ENCODE measurements at places on chromosomes 1 and 21.
A peak's percentile ranks its signal among the peaks of the same experiment; 100 is the strongest.

- DNase-seq: no peak
Observed at GRCh38 chr1:78047106-78047505, 1.3 kb downstream of the GIPC2 start.

- DNase-seq: no peak
Observed at GRCh38 chr21:40173816-40174215, 306.6 kb downstream of the PCP4 start.

DNA sequence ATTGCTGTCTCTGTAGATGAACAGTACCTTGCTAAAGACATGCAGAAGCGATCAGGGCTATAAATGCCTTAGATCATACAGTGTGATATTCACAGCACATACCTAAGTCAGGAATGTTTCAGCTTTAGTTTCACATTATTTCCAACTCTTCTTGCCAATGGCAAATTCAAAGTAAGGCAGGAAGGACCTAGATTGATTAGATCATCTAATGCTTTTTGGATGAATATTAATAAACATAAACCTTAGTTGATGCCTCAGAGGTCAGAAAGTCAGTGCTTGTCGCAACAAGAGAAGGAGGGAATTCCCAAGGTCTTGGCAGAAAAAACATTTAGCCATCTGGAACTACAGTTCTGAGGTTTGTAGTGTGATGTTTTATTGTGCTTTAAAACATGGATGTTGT is 122.3 kb downstream of the TNFSF18 start:
- DNase-seq: no peak

GRCh38 chr1:67209521-67209920 is 43.3 kb downstream of the IL23R start:
- no peak for DNase-seq

DNA sequence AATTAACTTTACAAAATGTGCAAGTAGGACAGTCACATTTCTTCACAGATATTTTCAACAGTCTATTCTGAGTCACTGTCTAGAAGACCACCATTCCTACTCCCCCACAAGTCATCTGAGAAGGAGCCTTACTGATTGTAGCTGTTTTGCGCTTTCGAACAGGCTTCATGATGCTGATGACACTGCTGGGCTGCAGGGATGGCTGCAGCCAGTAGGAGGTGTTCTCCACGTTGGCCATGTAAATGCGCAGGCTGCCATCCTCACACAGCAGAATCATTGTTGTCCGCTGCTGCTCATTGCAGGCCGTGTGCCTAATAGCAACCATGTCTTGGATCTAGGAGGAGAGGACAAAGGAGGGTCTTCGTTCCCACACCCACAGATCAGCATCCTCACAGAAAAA is 56.9 kb downstream of the UBR4 start:
- no peak for DNase-seq

- DNase-seq: no peak
Observed at GRCh38 chr1:236020359-236021219, 44.3 kb downstream of the NID1 start.

- no peak for DNase-seq
Observed at GRCh38 chr1:158118713-158119402, 61.8 kb upstream of the CD1D start.

GRCh38 chr1:13892671-13893325 is 192.8 kb downstream of the PRDM2 start:
- DNase-seq: no peak

GRCh38 chr1:26994020-26994786 is 711 bp downstream of the TRNP1 start:
- DNase-seq: peak; percentile 25

DNA sequence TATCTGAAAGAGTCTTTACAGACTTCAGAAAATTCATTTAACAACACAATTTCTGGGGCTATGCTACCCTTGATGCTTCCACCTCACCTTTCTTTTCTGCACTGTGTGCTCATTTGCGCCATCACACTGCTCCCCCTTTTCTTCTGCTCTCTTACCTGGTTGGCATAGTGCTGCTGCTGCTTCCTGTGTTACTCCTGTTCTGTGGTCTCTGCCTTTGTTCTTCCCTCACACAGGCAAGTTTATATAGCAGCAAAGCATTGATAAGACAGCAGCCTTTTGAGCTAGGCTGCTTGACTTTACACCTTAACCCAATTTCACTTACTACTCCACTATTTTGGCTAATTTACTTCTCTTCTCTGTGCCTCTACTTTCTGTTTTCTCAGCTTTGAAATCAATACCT is 18.3 kb downstream of the SGIP1 start:
- no peak for DNase-seq

DNA sequence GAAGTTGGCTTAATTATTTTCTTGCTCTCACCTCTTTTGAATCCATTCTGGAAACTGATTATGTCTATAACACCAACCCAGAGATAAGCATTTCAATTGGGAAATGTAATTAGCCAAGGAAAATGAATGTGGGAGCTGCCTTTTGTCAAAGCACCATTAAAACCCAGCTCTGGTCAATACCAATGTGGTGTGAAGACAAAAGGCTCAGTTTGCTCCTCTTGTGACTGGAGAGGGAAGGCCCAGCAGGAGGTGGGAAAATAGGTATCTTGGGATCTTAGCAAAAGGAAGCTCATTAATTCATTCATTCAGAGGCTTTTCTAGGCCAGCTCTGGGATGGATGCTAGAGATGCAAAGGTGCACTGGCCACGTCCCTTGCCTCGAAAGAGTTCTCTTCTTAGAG is 75.0 kb upstream of the SELENON start:
- no peak for DNase-seq

GRCh38 chr1:106907795-106908194 is 148.7 kb upstream of the PRMT6 start:
- no peak for DNase-seq

DNA sequence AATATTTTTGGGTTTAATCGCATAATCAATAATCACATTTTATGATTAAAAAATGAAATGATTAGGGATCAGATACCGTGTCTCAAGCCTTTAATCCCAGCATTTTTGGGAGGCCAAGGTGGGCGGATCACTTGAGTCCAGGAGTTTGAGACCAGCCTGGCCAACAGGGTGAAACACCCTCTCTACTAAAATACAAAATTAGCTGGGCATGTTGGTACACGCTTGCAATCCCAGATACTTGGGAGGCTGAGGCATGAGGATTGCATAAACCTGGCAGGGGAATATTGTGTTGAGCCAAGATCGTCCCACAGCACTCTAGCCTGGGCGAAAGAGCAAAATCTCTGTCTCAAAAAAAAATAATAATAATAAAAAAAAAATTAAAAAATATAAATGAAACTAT is 1581.4 kb downstream of the KCNT2 start:
- no peak for DNase-seq

GRCh38 chr21:29585462-29585861 is 286.7 kb downstream of the BACH1 start:
- no peak for DNase-seq

DNA sequence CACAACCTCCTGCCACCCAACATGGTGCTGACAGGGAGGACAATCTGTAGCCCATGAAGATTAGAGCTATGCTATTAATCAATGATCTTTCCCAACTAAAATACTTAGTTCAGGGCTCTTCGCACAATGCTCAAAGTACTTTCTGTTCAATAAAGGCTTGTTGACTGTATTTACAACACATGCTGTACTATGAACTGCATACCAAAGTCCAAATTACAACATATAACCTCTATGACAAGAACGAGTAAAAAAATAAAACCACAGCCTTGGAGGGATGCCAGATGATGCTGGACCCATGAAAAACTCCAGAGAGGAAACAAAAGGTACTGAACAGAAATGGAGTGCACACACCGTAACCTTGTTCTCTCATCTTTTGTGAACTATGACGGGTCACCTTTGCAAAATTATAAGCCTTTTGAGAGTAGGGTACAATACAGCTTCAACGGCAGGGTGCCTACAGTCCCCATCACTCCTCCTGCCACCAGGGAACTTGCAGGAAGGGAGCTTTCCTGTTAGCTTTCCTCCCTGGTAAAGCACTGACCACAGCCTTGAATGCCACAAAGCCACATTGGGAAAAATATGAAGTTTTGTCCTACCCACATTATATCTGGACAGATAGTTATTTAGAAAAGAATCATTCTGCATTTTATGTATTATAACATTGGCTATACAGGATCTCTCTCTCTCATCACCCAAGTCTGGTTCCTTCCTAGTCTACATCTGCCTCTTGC is 175.6 kb downstream of the NRIP1 start:
- no peak for DNase-seq

DNA sequence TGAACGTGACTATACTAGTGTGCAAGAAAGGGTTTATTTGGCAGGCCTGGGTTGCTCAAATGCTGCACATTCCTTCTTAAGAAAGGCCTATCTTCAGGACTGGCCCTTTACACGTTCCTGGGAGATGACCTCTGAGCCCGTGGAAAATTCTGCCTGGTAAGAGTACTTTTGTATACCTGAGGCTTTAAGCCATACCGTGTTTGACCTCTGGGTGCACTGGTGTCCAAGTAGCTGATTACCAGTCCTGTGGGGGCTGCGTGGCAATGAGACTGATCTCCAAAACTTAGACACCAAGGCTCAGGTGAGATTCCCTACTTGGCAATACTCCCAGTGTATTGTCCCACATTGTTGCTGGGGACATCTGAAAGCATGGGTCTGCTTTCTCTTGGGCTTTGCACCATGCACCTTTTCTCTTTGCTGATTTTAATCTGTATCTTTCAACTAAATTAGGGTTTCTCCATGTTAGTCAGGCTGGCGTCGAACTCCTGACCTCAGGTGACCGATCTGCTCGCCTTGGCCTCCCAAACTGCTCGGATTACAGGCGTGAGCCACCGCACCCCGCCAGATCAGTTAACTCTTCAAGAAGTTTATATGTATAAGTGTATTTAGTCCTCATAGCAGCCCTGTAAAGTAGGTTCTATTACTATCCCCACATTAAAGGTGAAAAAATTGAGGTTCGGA is 44.5 kb downstream of the TRIM33 start:
- DNase-seq: no peak

DNA sequence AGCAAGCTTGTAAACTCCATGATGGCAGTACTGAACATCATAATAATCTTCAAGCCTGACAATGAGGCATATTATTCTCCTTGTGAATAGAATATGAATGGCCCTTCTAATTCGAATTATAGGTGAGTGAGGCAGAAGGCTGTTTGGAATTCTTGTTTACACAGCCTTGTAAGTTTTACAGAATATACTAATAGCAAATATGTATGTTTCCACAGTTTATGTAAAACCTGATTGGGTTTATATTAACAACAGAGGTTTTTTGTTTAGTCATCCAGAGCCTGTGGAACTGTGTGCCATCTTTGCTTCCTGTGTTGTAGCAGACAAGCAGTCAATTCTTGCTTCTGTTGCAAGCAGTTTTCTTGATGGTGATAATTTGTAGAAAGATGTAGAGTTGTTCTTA is 8.0 kb downstream of the OSBPL9 start:
- DNase-seq: no peak

- no peak for DNase-seq
Observed at GRCh38 chr21:13937236-13937635, 273.5 kb downstream of the LIPI start.

DNA sequence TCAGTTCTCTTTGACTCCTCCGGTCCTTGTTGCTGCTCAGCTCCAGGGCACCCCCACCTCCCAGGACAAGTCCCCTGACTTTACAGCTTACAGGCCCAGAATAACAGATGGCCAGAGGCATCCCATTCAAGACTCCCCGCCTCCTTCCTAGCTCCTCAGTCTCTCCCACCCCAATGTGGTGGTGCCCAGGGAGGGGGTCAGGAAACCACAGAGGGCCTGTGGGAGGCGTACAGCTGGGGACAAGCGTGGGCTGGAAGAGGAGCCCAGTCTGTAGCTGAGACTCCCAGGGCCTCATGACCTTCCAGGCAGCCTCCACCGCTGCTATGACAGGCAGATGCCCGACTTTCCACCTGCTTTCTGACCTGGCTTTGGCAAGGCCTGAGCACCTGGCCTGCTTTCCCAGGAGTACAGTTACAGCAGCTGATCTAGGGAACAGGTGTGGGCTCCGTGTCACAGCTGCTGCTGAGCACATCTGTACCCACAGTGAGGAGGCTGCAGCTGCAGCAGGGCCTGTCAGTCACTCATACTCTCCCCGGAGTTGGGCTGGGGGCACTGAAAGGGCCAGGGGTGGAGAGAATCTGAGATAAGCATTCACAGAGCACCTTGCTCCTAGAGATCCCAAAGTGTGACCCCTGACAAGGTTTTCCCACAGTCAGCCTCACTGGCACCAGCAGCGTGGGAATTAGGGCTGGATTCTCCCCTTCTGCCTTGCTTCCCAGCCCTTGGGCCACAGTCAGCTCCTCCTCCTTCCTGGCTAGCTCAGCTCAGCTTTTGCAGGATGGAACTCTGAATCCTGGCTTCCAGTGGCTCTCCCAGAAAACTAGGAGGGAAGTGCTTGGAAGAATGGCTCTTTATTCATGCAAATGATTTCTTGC is 7.1 kb upstream of the NAV1 start:
- no peak for DNase-seq

GRCh38 chr1:181386340-181386739 is 97.0 kb upstream of the CACNA1E start:
- DNase-seq: no peak

- no peak for DNase-seq
Observed at GRCh38 chr1:236173174-236173767, 30.9 kb downstream of the GPR137B start.

GRCh38 chr1:113552244-113552643 is 161.9 kb downstream of the MAGI3 start:
- no peak for DNase-seq

DNA sequence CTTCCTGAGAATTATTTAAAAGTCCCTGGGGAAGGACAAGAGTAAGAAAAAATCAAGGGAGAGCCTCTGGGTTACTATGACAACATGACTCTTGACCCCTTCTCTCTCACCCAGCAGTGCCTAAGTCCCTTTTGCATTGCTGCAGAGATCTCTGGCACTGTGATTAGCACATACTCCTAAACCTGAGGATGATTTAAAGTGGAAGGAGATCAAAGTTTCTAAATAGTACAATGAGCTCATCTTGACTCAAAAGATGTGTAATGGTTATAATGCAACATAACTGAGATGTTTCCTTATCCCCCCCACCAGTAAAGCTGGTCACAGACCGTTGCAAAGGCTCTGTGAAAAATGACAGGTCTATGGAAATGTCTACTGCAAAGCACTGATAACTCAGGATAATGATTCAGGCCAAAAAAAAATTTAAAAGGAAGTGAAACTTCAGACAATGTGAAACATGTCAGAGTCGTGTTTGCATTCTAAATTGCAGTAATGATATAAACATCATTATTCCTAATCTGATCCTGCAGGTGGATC is 519.2 kb downstream of the KIF26B start:
- DNase-seq: no peak

DNA sequence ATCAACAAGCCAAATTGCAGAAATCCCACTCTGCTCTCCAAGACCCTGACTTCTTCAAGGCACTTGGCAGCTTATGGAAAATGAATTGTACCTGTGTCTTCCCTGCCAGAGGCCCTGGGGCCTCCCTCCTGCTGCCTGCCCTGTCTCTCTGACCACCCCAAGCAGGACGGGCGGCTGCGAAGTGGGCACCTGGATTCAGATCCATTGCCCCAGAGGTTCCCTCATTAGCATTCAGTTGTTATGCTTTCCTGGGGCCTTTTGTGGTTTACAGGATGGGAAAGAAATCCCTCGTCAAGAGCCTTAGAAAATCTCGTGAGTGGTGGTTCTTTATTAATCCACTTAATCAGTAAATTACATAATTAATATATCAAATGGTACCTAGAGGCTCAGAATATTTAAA is 179.3 kb downstream of the TNR start:
- no peak for DNase-seq
